ENCODE measurements at places on chromosomes 5 and 9. TPM values are rescaled to one million over a fixed set of nuclear protein-coding genes. Genes with fewer than 3 reads are reported as not detected.

The TAF11L10 gene
- not detected for total RNA-seq

The WASHC1 gene
- 5.1 TPM for total RNA-seq

The PCDHA8 gene
- total RNA-seq: not detected

The SV2C gene
- total RNA-seq: not detected

The PHF24 gene
- total RNA-seq: not detected

The CCNO gene
- total RNA-seq: not detected

The ARL14EPL gene
- 0.20 TPM for total RNA-seq

The ZNF618 gene
- 9.6 TPM for total RNA-seq

The UBTD2 gene
- 16.6 TPM for total RNA-seq

The TAF7 gene
- total RNA-seq: 40.5 TPM

The SLC6A18 gene
- total RNA-seq: not detected

The SLC36A3 gene
- not detected for total RNA-seq

The SPINK13 gene
- total RNA-seq: not detected

The INSL4 gene
- total RNA-seq: not detected

The ADGRD2 gene
- total RNA-seq: not detected

The ANKRD31 gene
- total RNA-seq: under 0.01 TPM

The KLF4 gene
- 36.0 TPM for total RNA-seq

The SLC46A2 gene
- not detected for total RNA-seq

The SPINK14 gene
- not detected for total RNA-seq

The IL5 gene
- not detected for total RNA-seq

The SOHLH1 gene
- total RNA-seq: not detected

The AK8 gene
- total RNA-seq: 0.73 TPM

The FOXD4L6 gene
- 0.37 TPM for total RNA-seq

The NR5A1 gene
- total RNA-seq: not detected

The TXNDC8 gene
- total RNA-seq: not detected

The ASPN gene
- total RNA-seq: 0.78 TPM

The PDE6A gene
- not detected for total RNA-seq
